ENCODE measurements at places on chromosomes 4 and X.

DNA sequence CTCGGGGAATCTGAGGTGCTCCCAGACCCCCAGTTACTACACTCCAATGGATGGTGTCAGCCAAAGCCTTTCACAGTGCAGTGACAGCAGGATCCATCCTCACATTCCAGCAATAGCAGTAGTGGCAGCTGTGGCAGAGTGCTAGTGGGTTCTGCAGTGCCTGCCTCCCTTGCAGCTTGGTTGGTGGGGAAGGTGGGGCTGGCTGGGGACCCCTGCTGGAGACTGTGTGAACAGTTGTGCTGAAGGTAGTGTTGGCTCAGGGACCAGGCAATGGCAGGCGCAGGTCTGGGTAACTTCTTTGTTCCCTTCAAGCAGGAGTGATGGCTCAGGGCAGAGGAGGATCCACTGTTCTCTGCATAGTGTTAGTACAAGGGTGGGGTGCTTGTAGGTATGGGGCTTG lies 343.7 kb upstream of the TRAM1L1 start:
- peak; percentile 5 for DNase-seq
- no peaks in the 10 kb centered on the region for H3K36me3 ChIP-seq
- H3K4me3 ChIP-seq, result no peak overlapping the region

DNA sequence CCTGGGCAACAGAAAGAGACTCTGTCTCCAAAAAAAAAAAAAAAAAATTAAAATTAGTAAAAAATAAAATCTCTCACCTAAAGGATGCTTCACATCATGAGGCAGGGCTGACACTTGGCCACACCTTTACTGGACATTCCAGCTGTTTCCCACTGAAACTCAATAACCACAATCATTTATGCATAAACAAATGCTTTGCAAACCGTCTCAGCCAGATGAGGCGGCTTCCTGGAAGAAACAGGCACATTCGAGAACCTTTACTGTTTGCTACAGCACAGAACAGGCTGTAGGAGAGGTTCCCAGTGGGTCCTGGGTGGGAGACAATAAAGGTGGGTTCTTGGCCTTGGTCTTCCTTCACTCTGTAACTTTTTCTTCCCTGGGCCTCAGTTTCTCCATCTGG lies 10.9 kb upstream of the TBC1D14 start:
- no peaks in the 10 kb centered on the region for H3K36me3 ChIP-seq
- DNase-seq, result no peak
- no peak overlapping the region for H3K4me3 ChIP-seq
- no peaks in the 10 kb centered on the region for H3K27me3 ChIP-seq
- H3K27ac ChIP-seq, result no peak overlapping the region
- H3K4me1 ChIP-seq, result no peaks in the 10 kb centered on the region

- DNase-seq, result no peak
- no peaks in the 10 kb centered on the region for H3K36me3 ChIP-seq
- H3K27me3 ChIP-seq, result no peaks in the 10 kb centered on the region
- no peak overlapping the region for H3K27ac ChIP-seq
- no peak overlapping the region for H3K4me3 ChIP-seq
Measured at GRCh38 chr4:55801498-55801897, 18.1 kb upstream of the EXOC1L start.

- no peaks in the 10 kb centered on the region for H3K4me1 ChIP-seq
- DNase-seq, result no peak
- H3K27ac ChIP-seq, result no peak overlapping the region
- H3K27me3 ChIP-seq, result no peaks in the 10 kb centered on the region
- H3K4me3 ChIP-seq, result no peak overlapping the region
Measured at GRCh38 chrX:15014281-15014680, 141.1 kb downstream of the MOSPD2 start.

GRCh38 chr4:8685831-8686230 lies 93.3 kb downstream of the CPZ start:
- H3K4me3 ChIP-seq, result no peak overlapping the region
- H3K27ac ChIP-seq, result no peak overlapping the region
- no peaks in the 10 kb centered on the region for H3K4me1 ChIP-seq
- DNase-seq, result no peak

Measured in neural progenitor cell (in vitro differentiated cells).